Caco-2 (cell line): ENCODE measurements at places on chromosomes 12 and 14.

DNA sequence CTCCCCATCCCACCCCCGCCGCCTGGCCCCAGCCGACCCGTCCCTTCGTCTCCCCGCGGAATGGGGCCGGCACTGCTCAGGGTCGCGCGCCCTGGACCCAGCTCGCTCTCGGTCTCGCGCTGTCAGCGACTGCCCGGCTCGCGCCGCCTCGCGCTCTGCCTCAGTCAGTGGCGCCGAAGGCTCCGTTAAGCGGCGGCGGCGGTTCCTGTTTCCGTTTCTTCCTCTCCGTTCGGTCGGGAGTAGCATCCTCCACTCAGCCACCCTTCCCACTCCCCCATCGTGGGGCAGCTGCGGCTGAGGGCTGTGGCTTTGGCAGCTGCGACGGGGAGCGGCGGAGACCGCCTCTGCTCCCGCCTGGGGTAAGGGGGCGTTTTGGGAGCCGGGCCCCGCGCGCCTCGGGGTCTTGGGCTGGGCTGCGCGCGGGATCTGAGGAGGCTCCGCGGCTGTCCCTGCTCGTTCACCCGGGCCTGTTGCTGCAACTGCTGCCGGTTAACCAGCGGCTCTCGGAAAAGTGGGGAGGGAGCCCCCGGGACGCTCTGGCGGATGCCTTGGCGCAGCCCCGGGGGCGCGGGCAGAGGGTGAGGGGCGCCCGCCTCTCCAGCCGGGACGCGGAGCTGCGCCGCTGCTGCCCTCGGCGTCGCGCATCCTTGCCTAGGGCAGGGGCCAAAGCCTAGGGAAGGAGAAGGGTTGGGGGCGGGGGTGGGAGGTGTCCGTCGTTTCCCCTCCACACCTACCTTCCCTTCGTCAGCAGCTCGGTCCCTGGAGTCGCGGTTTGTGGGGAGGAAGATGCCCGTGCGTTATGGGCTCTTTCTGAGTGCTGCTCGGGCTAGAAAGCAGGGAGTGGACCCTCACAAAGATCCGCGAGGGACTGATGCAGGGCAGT is 567 bp downstream of the FUT8 start:
- peak; percentile 35 for DNase-seq

DNA sequence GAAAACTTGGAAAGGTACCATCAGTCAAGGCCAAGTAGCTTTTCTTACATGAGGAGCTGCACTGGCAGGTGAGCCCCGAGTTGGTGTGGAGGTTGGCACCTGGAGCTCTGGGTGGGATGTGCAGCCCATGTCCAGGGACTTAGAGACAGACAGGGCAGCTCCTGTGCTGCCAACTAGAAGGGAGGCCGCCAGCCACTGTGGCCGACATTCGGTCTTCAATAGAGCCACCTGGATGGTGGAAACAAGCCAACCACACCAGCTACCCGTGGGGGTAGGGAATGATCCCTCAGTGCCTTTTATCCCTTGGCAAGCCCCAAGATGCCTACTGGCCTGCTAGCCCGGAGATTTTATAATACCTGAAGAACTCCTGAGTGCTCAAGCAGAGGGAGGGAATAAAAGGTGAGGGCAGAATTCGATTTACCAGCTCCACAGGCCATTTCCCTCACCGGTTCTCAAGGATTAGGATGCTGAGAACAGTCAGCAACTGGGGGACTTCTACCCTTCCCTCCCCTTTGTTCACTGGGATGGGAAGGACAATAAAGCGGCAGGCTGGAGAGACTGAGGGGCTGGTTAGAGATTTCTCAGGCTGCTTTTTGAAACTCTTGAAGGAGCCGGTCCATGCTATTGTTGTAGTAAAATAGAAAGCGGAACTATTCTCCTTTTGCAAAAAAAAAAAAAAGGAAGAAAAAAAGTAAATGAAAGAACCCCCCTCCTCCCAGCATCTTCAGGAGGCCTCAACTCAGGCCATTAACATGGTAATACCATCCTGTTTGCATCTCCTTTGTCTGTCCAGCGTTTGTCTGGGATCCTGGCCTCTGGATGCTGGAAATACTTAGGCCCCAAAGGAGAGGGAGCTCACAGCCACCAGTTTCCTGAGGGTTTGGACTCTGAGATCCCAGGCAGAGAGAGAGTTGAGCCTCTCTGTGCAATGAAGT is 321.6 kb downstream of the ZFP36L1 start:
- DNase-seq = no peak

DNA sequence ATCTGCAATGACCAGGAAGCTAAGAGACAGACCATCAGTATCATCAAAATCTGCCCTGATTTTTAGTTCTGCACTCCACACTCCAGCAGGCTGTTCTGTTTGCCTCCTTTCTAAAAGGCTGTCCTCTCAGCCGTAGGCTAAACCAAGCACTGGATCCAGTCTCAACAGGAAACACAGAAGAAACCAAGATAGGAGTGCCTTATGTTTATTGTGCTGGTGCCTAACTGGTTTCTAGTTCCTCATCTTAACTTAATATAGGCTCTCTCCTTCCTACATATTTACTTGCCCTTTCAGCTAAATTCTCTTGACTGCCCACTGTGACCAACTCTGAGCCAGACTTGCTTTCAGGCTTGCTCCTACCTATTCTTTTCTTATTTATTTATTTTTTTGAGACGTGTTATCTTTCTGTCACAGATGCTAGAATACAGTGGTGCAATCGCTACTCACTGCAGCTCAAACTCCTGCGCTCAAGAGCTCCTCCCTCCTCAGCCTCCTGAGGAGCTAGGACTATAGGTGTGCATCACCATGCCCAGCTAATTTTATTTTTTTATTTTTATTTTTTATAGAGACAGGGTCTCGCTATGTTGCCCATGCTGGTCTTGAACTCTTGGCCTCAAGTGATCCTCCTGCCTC is 30.8 kb downstream of the GALNT4 start:
- no peak for DNase-seq

GRCh38 chr12:130955238-130955816 is 1.6 kb downstream of the ADGRD1 start:
- DNase-seq = no peak

DNA sequence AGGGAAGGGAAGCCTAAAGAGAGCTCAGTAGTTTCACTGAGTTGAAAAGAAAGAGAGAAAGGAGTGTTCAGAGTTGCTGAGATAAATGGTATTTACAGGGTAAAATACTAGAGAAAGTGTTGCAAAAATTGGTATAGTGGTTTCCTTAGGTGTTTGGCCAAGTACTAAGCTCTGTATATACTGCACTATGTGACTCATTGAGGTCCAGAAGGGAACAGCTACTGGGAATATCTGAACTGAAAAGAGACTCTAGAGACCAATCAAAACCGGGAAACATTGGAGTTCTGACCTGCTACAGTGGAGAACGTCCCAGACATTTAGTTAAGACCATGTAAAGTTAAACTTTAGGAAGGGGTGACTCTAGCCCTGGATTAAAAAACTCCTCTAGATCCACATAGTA is 42.7 kb upstream of the ALX1 start:
- no peak for DNase-seq

GRCh38 chr12:83408851-83409250 is 722.1 kb downstream of the TMTC2 start:
- no peak for DNase-seq

DNA sequence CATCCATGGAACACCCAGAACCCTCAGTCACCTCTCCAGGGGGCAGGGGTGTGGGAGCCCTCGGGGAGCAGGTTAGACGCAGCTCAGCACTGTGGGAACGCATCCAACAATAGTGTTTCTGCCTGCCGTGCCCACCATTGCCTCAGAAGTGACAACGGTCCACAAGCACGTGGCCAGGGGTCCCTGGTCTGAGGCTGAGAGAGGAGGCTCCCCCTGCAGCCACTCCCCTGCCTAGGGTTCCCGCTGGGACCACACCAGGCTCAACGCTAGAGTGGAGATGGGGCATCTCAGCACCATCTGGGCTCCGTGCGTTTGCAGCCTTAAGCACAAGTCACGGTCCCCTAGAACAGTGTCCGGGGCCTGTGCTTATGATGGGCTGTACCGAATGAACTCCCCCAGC is 62.7 kb downstream of the TESC start:
- no peak for DNase-seq

DNA sequence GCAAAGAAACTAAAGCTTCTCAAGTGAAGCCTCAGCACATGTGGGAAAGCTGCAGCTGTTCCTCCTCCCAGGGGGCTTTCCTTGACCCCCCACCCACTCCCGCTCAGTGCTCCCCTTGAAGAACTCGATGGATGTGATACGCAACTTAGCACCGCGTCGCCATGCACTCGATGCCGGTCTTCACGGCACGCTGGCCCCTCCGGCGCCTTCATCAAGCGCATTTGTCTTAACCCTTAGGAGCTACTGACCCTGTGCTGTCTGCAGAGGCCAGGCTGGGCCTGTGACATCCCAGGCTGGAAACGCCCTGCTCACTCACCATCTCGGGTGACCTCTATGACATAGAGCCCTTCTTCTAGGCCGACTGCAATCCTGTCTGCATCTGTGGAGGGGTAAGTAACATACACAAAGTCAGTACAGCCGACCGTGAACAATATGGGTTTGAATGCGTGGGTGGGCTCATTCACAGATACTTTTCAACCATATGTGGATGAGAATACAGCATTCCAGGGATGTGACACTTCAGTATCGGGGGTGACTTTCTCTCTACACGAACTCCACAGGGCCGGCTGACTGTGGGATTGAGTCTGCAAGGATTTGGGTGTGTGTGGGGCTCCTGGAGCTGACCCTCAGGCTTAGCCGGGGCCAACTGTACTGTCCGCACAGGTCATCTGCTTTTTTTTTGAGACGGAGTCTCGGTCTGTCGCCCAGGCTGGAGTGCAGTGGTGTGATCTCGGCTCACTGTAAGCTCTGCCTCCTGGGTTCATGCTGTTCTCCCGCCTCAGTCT is 23.1 kb downstream of the AMN start:
- DNase-seq = no peak

GRCh38 chr14:49673586-49673985 is 14.4 kb downstream of the POLE2 start:
- DNase-seq = no peak

GRCh38 chr12:108115123-108116121 is 13.7 kb upstream of the WSCD2 start:
- no peak for DNase-seq

DNA sequence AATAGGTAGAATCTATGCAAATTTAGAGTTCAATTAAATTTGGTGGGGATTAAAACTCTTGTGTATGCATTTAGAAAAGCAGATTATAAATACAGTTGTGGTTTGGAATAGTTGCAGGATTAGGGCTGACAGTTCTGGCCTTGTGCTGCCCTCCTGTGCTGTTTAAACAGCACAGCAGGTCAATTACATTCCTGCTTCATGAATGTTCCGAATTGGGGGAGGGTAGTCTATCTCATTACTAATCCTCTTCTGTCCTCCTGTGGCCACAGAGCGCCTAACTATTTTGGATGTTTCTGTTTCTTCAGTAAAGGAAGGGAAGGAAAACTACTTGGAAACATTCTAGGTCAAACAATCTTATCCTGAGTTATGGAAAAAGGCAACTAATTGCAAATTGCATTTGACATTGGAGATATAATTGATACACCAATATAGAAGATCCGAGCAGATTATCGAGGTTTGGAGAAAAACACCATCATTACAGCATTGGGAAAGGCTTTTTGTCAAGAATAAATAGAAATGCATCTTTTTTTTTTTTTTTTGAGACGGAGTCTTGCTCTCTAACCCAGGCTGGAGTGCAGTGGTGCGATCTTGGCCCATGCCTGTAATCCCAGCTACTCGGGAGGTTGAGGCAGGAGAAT is 8.7 kb upstream of the GPR19 start:
- DNase-seq = peak; percentile 86

DNA sequence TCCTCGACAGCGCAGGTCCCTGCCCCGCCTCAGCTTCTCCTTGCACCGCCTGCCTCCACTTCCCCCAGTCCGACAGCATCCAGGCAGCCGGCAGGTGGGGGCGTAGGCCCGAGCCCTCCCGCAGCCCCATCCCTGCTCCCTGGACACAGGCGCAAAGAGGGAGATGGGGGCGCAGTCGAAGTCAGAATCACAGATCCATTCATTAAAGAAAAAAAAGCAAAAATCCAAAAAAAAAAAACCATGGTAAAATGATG is 41.2 kb downstream of the RFLNA start:
- DNase-seq = no peak
